ENCODE measurements at places on chromosomes 5 and 9.

DNA sequence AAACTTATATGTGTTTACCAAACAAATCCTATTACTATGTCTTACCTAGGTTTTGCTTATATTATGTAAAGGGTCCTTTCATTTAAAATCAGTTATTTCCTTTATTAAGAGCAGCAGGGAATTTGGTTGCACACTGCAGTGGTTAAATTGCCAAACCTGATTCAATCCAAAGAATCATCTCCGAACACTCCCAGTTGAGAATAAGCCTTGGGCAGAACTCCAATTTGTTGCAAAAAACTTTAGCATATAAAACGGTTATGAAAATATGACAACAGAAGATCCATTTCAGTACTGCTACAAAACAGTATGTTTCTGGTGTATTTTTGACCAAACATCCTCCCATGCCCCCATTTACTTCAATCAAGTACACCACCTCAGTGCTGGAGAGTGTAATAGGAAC, 587.0 kb upstream of the GRAMD2B start:
- DNase-seq: no peak

- no peak for DNase-seq
Observed at GRCh38 chr5:7066471-7067235, 329.3 kb upstream of the ADCY2 start.

DNA sequence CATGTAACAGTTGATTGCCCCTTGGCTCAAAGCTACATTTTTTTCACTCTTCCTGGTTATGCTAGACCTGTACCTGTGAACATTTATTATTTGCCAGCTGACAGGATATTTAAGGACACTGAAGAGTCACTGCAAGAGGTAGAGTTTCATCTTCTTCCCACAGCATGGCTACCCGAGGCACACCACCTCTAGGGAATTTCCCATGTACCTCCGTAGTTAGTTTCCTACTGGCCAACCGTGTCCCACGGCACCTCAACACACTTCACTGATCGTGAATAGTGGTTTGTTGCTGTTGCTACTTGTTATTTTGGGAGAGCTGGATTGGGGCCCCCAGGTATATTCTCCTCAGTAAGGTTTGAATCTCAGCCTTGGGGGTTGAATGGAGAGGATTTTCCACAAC, 648.6 kb downstream of the SEMA5A start:
- DNase-seq: no peak

- peak; percentile 92 for DNase-seq
Observed at GRCh38 chr9:127199001-127199791, 65.4 kb upstream of the GARNL3 start.

GRCh38 chr5:173317091-173317730, 11.0 kb downstream of the STC2 start:
- no peak for DNase-seq

DNA sequence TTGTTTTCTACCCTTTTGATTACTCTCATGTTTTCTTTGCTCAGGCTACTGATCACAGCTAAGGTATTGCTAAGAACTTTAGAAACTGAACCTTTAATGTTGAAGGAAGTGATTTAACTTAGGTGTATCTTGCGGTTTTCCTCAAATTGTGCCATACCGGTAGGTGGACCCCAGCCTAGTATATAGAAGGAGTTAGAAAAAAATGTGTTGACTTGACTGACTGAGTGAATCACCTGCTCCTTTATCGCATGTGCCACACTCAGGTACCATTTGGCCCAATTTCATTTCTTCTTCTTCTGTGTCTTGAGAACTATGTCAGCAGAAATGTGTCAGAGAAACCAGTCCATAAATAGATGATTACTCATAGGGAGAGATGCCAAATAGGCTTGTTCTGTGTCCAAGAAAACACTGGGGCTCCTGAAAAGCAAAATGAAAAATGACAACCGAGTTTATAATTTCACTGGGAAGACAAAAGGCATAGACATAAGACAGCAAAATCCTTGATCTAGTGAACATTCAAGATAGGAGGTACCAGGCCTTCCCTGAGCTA, 19.4 kb downstream of the PLPPR1 start:
- no peak for DNase-seq

GRCh38 chr9:38689678-38690077, 30.3 kb downstream of the FAM240B start:
- DNase-seq: no peak

DNA sequence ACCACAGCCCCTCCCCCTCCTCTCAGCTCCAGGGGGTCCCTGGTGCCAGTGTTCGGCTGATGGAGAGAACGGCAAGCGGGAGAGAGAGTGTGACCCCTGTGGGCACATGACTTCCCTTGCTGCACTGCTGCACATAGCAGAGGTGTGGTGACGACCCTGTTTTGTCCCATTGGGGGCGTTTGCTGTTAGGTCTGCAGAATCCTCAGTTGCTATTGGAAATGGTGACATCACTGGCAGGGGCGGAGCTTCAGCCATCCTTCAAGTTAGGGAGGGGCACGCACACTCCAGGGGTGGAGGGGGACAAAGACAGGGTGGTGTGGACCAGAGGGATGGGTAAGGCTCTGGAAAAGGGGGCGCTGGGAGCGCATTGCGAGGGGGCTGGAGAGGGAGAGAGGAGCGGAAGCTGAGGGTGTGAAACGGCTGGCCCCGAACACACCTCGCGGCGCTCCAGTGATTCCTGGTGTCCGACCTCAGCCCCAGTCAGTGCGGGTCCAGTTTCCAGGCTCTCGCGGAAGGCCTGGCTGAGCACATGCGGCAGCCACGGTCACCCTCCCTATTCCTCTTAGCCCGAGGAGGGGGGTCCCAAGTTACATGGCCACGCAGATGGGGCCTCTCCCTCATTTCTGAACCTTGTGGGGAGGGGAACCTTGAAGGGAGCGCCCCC, 764 bp upstream of the GRIN1 start:
- no peak for DNase-seq

DNA sequence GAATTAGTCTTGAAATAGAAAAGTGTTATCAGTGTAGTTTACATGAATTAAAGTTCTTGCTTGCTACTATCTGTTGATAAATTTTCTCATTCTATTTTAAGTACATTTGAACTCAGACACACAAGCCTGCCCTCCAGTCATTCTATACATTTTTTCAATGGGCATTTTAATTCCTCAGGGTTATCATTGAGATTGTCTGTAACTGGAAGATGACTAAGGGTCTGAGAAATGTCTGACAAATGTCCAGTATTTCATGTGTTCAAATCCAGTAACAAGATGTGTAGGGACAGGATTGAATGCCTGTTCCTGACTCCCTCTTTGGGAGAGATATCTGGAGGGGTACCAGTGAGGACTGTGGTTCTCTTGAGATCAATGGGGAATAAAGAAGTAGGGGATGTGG, 223.9 kb upstream of the ADAMTSL1 start:
- no peak for DNase-seq

- no peak for DNase-seq
Observed at GRCh38 chr5:11384441-11385250, 519.6 kb downstream of the CTNND2 start.

- no peak for DNase-seq
Observed at GRCh38 chr9:29060041-29060440, 1486.8 kb upstream of the C9orf72 start.

- DNase-seq: no peak
Observed at GRCh38 chr5:114319236-114319635, 42.6 kb upstream of the KCNN2 start.

DNA sequence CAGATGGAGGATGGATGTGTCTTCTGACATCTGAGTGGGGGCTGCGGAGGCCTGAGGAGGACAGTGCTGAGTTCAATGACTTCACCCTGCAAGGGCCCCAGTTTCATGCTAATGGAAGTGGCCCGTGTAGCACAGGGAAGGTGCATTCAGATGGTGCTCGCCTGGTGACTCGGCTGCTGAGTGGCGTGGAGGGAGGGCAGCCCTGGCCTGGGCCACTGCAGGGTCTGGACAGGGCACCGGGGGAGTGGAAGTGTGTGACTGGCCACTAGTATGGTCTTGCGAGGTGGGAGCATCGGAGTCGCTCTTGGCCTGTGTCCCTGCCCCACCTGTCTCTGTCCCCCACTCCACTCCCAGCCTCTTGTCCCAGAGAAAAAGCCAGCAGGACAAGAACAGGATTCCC, 1.7 kb upstream of the SLC9A3 start:
- no peak for DNase-seq

DNA sequence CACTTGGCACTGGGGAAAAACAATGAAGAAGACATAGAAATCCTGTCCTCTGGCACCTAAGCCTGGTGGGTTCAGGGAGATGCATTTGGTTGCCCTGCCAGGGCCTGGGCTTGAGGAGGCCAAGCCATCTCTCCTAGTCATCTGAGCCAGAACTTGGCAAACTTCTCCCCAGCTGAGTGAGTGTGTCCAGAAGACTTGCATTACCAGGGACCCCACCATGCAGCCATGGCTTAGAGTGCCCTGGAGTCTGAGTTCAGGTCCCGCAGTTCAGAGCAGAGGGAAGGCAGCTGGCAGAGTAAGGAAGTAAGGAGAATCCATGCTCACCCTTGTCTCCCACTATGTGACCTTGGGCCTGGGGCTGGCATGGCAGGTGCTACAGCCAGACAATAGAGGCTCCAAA, 37.4 kb upstream of the FCN1 start:
- DNase-seq: peak; percentile 12

- no peak for DNase-seq
Observed at GRCh38 chr5:11494340-11494739, 409.9 kb downstream of the CTNND2 start.

DNA sequence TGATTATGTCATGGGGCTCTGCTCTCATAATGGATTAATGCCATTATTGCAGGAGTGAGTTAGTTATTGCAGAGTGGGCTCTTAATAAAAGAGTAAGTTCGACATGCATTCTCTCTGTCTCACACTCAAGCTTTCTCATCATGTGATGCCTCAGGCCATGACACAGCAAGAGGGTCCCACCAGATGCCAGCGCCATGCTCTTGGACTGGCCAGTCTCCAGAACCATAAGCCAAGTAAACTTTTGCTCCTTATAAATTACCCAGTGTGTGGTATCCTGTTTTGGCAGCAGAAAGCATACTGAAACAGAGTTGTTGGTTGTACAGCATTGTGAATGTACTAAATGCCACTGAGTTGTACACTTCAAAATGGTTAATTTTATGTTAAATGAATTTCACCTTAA, 138.1 kb downstream of the MYO10 start:
- DNase-seq: no peak

GRCh38 chr5:156331845-156332244, 4.9 kb downstream of the SGCD start:
- DNase-seq: no peak

GRCh38 chr5:141839015-141839513, 39.1 kb downstream of the PCDH1 start:
- no peak for DNase-seq

DNA sequence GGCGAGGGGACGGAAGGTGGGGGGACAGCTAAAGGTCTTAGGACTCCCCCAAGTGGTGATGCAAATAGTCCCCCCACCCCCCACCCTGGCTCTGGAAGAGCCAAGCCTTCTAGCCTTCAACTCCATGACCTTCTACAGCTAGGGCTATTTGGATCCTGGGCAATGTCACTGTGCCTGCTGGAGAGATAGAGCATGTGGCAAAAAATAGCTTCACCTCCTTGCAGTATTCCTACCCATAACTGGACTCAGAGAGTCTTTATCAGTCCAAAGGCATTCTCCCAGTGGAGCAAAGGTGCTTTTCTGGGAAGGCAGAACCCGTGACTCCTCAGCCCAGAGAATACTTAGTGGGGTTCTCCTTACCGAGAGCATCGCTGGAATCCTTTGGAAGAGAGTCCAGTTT, 48.9 kb upstream of the PPARGC1B start:
- no peak for DNase-seq

GRCh38 chr5:103037673-103038455, 82.1 kb downstream of the GIN1 start:
- no peak for DNase-seq

- no peak for DNase-seq
Observed at GRCh38 chr9:84919440-84919839, 249.9 kb downstream of the NTRK2 start.

- no peak for DNase-seq
Observed at GRCh38 chr9:33431420-33431819, 16.0 kb downstream of the AQP3 start.

- DNase-seq: no peak
Observed at GRCh38 chr5:56803025-56803424, 12.3 kb upstream of the MAP3K1 start.

DNA sequence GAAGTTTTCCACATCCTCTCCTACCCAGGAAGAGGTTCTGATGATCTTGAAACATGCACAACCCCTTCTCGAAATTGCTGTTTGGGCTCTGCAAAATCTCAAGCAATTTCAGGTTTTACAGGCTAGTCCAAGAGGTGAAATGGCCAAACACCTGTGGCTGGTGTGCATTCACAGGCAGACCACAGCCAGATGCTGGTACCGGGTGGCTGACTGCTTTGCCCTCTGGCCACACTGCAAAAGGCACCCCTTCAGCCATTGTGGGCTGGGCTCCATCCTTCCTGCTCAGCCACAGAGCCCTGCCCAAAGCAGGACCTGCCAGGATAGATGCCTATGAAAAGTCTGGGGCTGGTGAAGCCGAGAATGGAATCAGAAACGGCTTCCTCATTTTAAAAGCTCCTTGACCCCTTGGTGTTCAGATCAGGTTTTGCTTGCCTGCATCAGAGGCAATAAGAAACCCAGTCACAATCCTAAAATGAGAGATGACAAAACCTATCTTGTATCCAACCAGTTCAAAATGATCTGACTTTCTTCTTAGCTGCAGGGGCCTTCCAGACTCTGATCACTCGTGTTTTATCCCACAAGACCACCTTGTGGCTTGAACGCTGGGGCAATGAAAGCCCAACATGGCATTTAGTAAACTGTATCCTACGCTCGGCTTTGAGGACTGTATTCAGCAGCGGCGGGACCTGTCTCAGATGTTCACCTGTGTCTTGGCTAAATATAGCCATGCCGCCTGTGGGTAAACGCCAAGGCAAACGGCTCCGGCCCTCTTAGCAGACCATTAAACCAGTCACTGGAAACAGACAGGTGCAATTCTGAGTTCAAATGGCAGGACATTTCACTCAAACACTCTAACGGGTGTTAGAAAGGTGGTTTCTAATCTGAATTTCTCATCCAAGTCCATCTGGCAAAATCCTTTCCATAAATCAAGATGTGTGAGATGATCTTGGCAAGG, 49.6 kb downstream of the EPB41L4B start:
- DNase-seq: no peak

DNA sequence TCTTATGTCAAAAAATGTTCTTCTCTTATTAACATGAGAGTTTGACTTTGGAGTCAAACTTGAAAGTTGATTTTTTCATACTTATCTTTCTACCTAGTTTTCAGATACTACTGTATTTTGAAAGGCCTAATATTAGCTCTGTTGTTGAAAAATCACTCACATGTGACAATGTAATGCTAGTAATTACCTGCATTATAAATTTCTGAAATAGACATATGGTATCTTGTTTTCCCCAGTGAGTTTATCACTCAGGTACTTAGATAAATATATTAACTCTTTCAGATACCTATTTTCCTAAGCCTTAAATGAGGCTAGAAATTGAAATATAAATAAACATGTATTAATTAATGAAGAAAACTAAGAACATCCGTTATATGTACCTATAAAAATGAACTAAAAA, 2089.3 kb downstream of the MAT2B start:
- DNase-seq: no peak

GRCh38 chr5:110053824-110054223, 364.1 kb downstream of the MAN2A1 start:
- no peak for DNase-seq

- DNase-seq: no peak
Observed at GRCh38 chr5:176788941-176789872, 21.2 kb upstream of the UNC5A start.
